ENCODE measurements at places on chromosomes 5 and 9.

DNA sequence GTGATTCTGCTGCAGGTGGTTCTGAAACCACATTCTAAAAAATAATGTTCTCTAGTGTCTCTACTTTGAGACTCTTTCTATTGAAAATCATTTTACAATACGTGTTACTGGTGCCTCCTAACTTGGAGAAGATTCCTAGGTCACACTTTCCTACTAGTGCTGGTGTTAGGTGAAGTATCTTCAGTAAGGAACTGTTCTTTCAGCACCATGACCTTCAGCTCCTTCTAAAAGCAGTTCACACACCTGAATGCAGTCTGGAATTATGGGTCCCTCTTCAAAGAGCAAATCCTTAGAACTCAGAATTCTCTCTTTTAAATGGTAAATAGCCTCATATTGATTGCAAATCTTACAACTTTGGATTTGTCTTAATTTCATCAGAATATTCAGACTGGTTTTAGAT, 10.6 kb upstream of the DPYSL3 start:
- DNase-seq = no peak

- no peak for DNase-seq
Measured at GRCh38 chr5:136208916-136209315, 16.0 kb upstream of the SMIM32 start.

DNA sequence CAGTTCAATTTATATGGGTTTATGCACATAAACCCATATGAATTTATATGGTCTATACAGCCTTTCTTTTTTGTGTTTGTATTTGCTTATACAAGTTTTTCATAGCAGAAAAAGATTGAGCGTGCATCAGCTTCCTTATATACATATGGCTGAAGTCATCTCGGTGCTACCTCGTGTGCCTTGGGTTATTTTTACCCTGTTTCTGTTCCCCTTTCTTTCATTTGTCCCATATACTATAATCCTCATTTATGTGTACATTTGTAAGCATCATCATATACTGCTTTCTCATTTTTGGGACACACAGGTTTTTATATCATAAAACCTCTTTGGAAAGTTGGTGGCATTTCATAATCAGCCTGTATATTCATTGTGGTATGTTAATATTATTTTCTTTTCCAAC, 107.8 kb upstream of the ADAMTSL1 start:
- DNase-seq = no peak

DNA sequence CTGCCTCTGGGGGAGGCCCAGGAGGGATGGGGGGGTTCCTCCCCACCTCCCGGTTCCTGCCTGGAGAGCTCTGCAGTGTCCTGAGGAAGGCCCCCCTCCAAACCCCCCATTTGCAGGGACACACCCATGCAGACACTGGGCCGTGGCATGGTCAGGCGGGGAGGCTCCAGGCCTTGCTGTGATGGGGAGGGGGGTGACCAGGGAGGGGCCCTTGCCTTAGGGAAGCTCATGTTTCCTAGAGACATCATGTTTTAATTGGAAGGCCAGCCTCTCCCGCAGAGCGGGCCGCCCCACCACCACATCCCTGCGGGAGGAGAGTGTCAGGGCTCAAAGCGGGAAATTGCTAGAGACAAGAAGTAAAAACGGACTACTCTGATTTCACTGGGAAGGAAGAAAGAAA, 12.0 kb downstream of the PRRX2 start:
- DNase-seq = no peak

- no peak for DNase-seq
Measured at GRCh38 chr5:57411982-57412381, 70.6 kb downstream of the ACTBL2 start.

GRCh38 chr5:82758881-82759280, 318.3 kb downstream of the TMEM167A start:
- no peak for DNase-seq

Data from activated CD4-positive, alpha-beta T cell treated with anti-CD3 and anti-CD28 coated beads for 4 hours (primary cell).